Esophagus muscularis mucosa (tissue), 4 donors: ENCODE measurements at places on chromosomes 5 and 9. TPM values are rescaled to one million over a fixed set of nuclear protein-coding genes. Genes with fewer than 3 reads are reported as not detected.

DNA sequence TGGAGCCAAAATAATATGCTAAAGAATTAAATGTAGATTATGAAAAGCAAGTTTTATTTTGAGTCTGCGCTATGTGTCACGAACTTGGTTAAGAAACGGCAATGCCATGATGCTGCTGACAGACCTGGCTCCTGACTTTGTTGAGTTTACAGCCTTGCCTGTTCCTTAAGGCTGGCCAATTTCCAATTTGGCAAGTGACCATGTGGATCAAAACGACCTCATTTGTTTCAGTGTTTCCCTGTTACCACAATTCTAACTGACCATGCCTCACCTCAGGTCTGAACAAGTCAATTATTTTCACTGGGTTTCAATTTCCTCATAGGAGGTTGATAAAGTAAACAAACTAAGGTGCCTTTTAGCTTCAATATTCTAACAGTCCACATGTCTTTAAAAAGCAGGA, 461.4 kb downstream of the ZNF608 start:
- H3K27ac ChIP-seq: no peak overlapping the region
- peaks cover 21% of the 10 kb centered on the region for H3K4me1 ChIP-seq
- H3K4me3 ChIP-seq: no peak overlapping the region
- peak; percentile 34 for DNase-seq
- no peaks in the 10 kb centered on the region for H3K27me3 ChIP-seq

Gene ELOVL7
- total RNA-seq: 6.1 TPM

DNA sequence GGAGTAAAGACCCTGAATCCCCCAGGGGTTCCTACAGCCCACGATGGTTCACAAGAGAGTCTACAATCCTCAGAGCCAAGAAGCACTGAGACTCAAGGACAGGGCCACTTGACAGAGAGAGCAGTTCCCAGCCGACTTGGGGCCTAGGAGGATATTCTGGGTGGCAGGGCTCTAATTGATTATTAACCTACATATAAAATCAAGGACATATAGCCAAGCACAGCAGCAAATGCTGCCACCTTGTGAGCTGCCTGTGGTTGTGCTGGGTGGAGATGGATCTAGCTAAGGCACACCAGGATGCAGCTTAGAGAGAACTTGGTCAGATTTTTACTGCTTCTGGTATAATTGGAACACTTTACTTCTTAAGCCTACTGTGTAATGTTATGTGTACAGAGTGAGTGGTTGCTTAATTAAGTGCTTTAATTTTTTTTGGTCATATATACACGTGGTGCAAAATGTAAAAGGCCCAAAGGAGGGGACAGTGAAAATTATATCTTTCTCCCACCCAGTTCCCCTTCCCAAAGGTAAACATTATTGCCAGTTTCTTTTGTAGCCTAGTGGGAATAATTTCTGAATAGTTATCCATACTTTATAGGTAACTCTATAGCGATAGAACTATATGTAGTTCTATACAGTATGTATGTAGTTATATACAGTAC, 78.8 kb downstream of the F2RL2 start:
- H3K27me3 ChIP-seq: no peaks in the 10 kb centered on the region
- no peak for DNase-seq
- no peak overlapping the region for H3K4me3 ChIP-seq
- no peaks in the 10 kb centered on the region for H3K4me1 ChIP-seq
- no peak overlapping the region for H3K27ac ChIP-seq

GRCh38 chr5:159629158-159629557, 287.1 kb upstream of the ADRA1B start:
- no peak overlapping the region for H3K27ac ChIP-seq
- no peak overlapping the region for H3K4me3 ChIP-seq
- H3K27me3 ChIP-seq: no peaks in the 10 kb centered on the region
- no peaks in the 10 kb centered on the region for H3K36me3 ChIP-seq

Gene RGS7BP
- 4.6 TPM for total RNA-seq

Gene KCNN2
- total RNA-seq: 6.5 TPM

GRCh38 chr9:14584571-14584970, 108.7 kb downstream of the ZDHHC21 start:
- DNase-seq: no peak
- no peak overlapping the region for H3K4me3 ChIP-seq
- H3K27me3 ChIP-seq: no peaks in the 10 kb centered on the region
- no peak overlapping the region for H3K27ac ChIP-seq

Gene CAVIN4
- total RNA-seq: 0.65 TPM

- no peaks in the 10 kb centered on the region for H3K36me3 ChIP-seq
- H3K4me1 ChIP-seq: no peaks in the 10 kb centered on the region
- DNase-seq: no peak
- H3K27me3 ChIP-seq: no peaks in the 10 kb centered on the region
- no peak overlapping the region for H3K27ac ChIP-seq
- H3K4me3 ChIP-seq: no peak overlapping the region
Observed at GRCh38 chr9:15837079-15837679, 284.3 kb downstream of the CCDC171 start.

GRCh38 chr5:151250346-151251000, 2.5 kb upstream of the GM2A start:
- no peak overlapping the region for H3K4me3 ChIP-seq
- DNase-seq: no peak
- H3K27ac ChIP-seq: no peak overlapping the region
- no peaks in the 10 kb centered on the region for H3K36me3 ChIP-seq

DNA sequence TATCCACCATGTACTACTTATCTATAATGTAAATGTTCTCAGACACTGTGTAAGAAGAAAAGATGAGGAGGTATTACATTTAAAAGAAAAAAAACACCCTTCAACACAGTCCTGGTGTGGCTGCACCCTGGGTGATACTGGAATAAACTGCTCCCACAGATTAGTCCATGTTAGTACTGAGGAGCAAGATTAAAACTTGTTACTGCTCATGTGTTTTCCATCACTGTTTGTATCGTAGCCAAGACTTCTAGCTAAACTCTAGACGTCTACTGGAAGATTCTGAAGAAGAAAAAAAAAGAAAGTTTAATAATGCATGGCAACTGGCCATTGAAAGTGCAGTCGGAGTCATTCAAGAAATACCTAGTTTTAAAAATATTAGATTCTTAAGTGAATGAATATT, at the start of gene ASPN:
Gene ASPN, minus strand, starts transcription at position 178 of the 400 bp plus-strand sequence.
- peaks cover 75% of the 10 kb centered on the region for H3K4me1 ChIP-seq
- no peak for DNase-seq
- peak within 1 kb of the TSS; percentile 31 for H3K4me3 ChIP-seq
- no peaks in the 10 kb centered on the region for H3K27me3 ChIP-seq
- no peaks in the 10 kb centered on the region for H3K36me3 ChIP-seq
- peak within 1 kb of the TSS; percentile 69 for H3K27ac ChIP-seq

Gene LRRC19
- total RNA-seq: not detected

- DNase-seq: no peak
- H3K4me1 ChIP-seq: peaks cover 12% of the 10 kb centered on the region
- H3K27ac ChIP-seq: peak overlapping the region; percentile 42
- no peak overlapping the region for H3K4me3 ChIP-seq
- H3K36me3 ChIP-seq: peaks cover 56% of the 10 kb centered on the region
Observed at GRCh38 chr9:99058964-99059921, 45.7 kb upstream of the TGFBR1 start.

DNA sequence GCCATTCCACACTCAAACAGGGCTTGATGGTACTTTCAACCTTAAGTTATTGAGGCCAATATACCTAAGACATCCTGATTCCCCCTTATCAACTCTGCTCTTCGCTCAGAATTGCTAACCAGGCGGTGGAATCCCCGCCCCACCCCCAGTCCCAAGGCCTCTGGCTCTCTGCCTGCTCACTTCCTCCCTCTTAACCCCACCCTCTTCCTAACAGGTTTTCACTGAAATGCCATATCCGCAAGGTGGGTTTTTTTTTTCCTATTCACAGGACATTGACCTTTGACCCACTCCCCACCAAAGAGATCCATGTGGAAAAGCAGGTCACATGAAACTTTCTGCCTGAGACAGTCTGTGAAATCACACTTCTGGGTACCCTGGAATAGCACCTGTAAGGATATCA, 66.6 kb upstream of the IFNK start:
- no peak overlapping the region for H3K27ac ChIP-seq
- peaks cover 8% of the 10 kb centered on the region for H3K4me1 ChIP-seq
- H3K27me3 ChIP-seq: no peaks in the 10 kb centered on the region
- H3K4me3 ChIP-seq: no peak overlapping the region
- peaks cover 7% of the 10 kb centered on the region for H3K36me3 ChIP-seq

DNA sequence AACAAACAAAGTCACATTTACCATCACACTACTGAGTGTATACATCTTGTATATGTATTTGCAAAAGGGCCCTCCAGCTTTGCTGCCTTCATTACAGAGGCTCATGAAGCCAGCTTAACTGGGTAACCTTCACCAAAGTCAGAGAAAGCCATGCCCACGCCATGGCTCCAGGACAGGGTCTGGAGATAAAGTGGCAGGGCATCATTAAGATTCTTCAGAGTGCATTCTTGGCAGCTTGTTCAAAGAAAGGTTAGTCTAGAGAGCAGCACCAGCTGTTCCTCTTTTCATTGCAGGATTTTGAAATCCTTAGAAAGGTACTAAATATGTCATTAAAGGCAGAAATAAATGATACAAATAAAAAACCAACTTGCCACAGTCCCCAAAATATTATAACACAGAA, 333.2 kb downstream of the NDUFS4 start:
- no peaks in the 10 kb centered on the region for H3K4me1 ChIP-seq
- H3K36me3 ChIP-seq: no peaks in the 10 kb centered on the region
- no peaks in the 10 kb centered on the region for H3K27me3 ChIP-seq
- H3K4me3 ChIP-seq: no peak overlapping the region

Gene CD14
- 34.9 TPM for total RNA-seq

- no peak for DNase-seq
- H3K36me3 ChIP-seq: no peaks in the 10 kb centered on the region
- H3K4me3 ChIP-seq: no peak overlapping the region
- no peaks in the 10 kb centered on the region for H3K4me1 ChIP-seq
- H3K27ac ChIP-seq: no peak overlapping the region
- no peaks in the 10 kb centered on the region for H3K27me3 ChIP-seq
Observed at GRCh38 chr5:118377420-118377819, 610.9 kb downstream of the DTWD2 start.

DNA sequence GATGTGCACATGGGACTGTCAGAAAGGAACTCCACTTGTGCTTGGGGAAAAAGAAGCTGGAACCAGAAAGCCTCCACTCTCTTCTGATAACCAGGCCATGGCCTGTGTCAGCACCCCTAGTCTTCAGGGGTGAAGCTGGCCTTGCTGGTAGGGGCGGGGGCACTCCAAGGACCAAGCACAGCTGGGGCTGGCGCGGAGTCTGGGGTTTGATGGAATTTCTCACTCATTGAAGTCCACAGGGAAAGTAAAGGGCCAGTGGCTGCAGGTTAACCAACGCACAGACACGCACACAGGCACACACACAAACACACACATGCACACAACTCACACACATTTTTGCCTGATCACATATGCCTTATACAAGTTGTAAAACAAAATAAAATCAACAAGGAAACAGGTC, 1.6 kb upstream of the COL5A1 start:
- DNase-seq: no peak
- H3K27ac ChIP-seq: no peak overlapping the region
- no peak overlapping the region for H3K4me3 ChIP-seq
- no peaks in the 10 kb centered on the region for H3K36me3 ChIP-seq
- peaks cover 30% of the 10 kb centered on the region for H3K4me1 ChIP-seq

DNA sequence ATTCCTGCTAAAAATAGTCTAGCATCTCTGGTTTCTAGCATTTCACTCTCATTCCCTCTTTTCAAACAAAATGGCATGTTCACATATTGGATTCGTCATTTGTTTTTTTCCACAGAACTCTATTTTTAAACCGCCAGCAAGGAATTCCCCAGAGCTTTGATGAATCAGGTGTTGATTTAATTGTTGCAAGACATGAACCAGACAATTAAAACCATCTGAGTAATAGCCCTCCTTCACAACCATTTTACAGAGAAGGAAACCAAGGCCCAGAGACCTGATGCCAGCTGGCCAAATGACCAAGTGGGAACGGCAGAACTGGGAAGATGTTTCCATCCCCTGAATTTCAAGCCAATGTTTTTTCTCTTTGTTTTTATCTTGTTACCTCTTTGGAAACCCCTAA, 167.0 kb downstream of the CAAP1 start:
- no peak for DNase-seq
- peak overlapping the region; percentile 48 for H3K27ac ChIP-seq
- H3K4me3 ChIP-seq: no peak overlapping the region

DNA sequence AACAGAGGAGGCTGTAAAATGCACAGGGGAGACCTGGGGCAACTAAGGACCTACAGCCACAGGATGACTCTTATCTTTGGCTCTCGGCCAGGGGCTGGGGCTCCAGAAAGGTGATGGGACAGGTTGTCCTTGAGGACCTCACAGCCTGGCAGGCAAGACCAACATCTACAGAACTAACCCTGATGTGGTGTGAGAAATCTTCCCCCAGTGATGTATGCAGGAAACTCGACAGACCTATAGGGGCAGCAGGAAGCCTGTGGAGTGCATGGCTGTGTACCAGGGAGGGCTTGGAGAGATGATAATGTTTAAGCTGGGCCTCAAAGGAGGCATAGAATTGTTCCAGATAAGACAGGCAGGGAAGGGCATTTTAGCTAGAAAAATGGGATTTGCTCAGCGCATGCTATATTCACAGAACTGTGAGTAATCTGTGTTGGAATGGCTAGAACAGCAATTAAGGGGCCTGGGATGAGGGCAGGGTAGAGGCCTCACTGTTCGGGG, 68.5 kb upstream of the SLC25A51 start:
- H3K27me3 ChIP-seq: no peaks in the 10 kb centered on the region
- DNase-seq: no peak
- peaks cover 31% of the 10 kb centered on the region for H3K4me1 ChIP-seq
- peaks cover 24% of the 10 kb centered on the region for H3K36me3 ChIP-seq
- no peak overlapping the region for H3K4me3 ChIP-seq

DNA sequence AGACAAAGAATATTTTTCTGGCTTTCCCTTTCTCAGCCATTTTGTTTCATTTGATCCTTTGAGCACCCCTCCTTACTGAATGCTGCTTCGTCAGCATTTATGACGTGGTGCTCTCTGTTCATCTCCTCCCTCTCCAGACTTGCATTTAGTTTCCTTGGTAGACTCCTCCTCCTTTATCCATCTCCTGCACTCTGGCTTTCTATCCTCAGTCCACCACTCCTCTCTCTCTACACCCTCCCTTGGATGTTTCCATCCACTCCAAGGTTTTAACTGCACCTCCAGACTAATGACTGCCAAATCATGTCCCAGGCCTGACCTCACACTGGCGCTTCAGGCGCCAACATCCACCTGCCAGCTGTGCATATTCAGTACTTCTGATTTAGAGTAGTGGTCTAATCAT, 245.4 kb downstream of the RAB3C start:
- H3K4me3 ChIP-seq: no peak overlapping the region
- H3K27me3 ChIP-seq: no peaks in the 10 kb centered on the region
- H3K4me1 ChIP-seq: no peaks in the 10 kb centered on the region
- no peaks in the 10 kb centered on the region for H3K36me3 ChIP-seq
- H3K27ac ChIP-seq: no peak overlapping the region
- no peak for DNase-seq
